ENCODE measurements at places on chromosomes 12 and 14.

DNA sequence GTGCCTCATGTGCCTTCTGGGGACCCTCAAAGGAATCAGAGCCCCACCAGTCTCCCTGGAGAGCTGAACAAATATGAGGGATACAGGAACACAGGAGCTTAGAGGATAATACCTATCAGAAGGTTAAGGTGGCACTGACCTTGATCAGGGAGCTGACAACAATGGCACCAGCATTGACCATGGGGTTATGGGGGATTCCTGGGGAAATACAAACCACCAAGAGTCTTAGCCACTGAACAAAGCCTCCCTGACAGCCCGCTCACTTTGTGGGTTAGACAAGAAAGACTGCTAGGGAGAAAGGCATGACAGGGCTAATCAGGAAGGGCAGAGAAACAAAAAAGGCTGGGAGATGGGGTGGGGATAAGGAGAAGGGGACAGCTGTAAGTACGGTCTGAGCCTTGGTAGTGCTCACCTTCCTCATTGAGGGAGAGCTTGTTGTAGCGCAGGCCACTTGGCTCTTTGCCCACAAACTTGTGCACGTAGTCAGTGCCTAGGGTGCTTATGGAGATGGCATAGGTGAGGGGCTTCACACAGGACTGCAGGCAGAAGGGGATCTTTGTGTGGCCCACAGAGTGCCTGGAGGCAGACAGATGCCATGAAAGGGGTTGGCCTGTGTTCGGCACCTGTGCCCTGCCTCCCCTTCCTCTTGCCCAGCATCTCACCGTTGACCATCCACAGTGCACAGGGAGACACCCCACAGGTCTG is 9.3 kb downstream of the SPRYD4 start:
- no peak for DNase-seq

GRCh38 chr14:72754949-72755348 is 139.0 kb downstream of the DPF3 start:
- DNase-seq = no peak

- no peak for DNase-seq
Measured at GRCh38 chr12:126905752-126906151, 1361.2 kb upstream of the TMEM132C start.

GRCh38 chr12:1546931-1547640 is 47.3 kb downstream of the FBXL14 start:
- no peak for DNase-seq

GRCh38 chr12:6468283-6468575 is 2.2 kb downstream of the VAMP1 start:
- DNase-seq = no peak

DNA sequence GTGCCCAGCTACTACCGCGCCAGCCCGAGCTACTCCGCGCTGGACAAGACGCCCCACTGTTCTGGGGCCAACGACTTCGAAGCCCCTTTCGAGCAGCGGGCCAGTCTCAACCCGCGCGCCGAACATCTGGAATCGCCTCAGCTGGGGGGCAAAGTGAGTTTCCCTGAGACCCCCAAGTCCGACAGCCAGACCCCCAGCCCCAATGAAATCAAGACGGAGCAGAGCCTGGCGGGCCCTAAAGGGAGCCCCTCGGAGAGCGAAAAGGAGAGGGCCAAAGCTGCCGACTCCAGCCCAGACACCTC is 697 bp downstream of the HOXC10 start:
- DNase-seq = no peak

- no peak for DNase-seq
Measured at GRCh38 chr14:74611650-74612349, at the start of gene LTBP2. TSS of gene LTBP2 (minus strand) at chr14:74612237. CDS start at chr14:74611944, 293 bp downstream.

- peak; percentile 74 for DNase-seq
Measured at GRCh38 chr14:39102969-39103957, at the start of gene SEC23A. TSS of gene SEC23A (minus strand) at chr14:39103235. CDS start at chr14:39096118, 7,117 bp downstream.

DNA sequence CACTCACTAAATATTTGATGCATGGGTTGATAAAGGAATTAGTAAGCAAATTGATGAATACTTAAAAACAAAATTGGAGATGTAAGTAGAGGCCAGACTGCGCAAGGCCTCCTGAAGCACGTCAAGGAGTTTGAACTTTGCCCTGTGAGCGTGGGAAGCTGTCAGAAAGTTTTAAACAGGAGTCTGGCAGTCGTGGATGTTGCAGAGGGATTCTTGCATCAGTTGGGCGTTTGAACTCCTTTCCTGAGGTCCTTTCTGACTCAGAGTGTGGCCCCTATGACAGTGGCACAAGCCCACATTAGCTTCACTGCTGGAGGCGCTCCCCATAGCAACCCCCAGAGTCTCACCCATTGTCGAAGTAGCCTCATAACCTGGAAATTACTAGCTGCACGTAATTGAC is 17.9 kb upstream of the IL22 start:
- no peak for DNase-seq

DNA sequence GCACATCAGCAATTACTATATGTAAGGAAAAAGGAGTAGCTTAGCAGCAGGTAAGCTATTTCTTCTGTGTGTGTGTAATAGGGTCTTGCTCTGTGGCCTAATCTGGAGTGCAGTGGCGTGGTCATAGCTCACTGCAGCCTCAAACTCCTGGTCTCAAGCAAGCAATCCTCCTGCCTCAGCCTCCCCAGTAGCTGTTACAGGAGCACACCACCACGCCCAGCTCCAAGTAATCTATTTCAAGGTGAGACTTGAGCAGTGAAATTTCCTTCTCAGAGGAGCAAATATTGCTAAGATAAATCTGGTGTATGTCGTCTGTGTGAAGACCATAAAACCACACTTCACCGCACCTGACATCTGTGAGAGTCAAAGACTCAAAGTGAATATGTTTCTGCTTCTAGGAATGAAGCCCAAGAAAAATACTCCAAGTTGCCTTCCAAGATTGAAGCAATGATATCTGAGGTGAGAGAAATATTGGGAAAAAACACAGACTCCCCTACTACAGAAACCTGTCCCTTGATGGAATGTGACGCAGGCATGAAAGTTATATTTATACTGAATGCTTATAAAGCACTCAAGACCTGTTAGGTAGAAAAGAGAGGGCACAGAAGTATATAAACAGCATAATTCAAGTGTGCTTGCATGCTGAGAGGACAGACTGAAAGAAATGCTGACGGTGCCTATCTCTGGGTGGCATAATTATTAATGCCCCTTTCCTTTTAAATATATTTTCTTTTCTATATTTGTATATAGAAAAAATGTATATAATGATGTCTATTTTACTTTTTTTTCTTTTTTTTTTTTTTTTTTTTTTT is 2.5 kb upstream of the SELPLG start:
- DNase-seq = no peak

Data from stimulated activated CD4-positive, alpha-beta T cell treated with anti-CD3 and anti-CD28 coated beads, Interleukin-2, amount 100 ng/mL, for 48 hours (primary cell).